IMR-90 (cell line): ENCODE measurements at places on chromosomes 1 and 21. TPM values are rescaled to one million over a fixed set of nuclear protein-coding genes. Genes with fewer than 3 reads are reported as not detected.

GRCh38 chr1:200452850-200453552 is 43.2 kb upstream of the ZNF281 start:
- no peak for DNase-seq

CLCNKA gene
- not detected in 2 replicates for total RNA-seq

- DNase-seq: no peak
Measured at GRCh38 chr1:194598098-194598497, 1411.7 kb upstream of the B3GALT2 start.

GRCh38 chr1:49050041-49050440 is 273.4 kb upstream of the BEND5 start:
- no peak for DNase-seq

GRCh38 chr1:207963427-207964194 is 52.7 kb upstream of the CD34 start:
- peak; percentile 75 for DNase-seq

GCSAML gene
- total RNA-seq: not detected in 2 replicates

RGS8 gene
- not detected in 2 replicates for total RNA-seq

AMY1C gene
- not detected in 2 replicates for total RNA-seq

- DNase-seq: peak; percentile 74
Measured at GRCh38 chr1:108107658-108108057, 92.5 kb downstream of the SLC25A24 start.

DNA sequence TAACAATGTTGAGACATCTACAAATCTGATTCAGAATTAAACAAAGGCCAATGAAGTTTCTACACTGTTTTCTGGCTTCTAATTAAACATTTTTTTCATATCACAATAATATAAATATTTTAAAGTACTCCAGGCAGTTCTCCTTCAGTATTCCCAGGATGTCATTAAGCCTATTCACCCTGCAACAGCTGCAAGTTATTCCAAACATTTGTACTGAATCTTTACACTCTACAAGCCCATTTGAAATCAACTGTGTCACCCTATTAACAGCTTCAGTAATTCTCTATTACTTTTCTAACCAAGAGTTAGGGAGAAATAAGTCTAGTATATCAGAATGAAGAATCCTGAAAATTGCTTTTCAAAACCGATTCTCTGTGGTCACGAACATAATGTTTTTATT is 124.6 kb downstream of the OLFML2B start:
- no peak for DNase-seq

DNA sequence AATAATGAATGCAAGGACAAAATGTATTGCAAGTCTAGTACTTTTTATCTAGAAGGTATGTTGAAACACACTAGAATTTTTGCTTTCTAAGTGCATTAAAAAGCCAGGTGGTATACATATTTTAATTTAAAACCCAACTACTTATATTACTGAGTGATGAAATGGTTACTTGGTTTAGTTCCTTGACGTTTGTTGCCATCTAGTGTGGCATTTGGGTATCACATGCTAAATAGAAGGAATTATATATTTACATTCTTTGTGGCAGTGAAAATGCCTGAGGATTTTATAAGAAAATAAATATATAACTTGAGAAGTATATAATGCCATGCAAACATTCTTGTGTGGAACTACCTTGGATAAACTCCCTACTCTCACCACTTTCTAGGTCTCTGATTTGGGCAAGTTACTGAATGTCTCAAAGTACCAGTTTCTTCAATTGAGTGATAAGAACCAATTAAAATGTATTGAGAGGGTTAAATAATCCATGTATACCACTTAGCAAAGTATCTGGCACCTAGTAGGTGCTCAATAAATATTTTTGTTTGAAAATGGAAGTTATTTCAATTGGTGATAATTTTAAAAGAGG is 69.6 kb downstream of the SDCCAG8 start:
- peak; percentile 82 for DNase-seq

SLFNL1 gene
- under 0.01 TPM in 2 replicates for total RNA-seq

PRAMEF7 gene
- total RNA-seq: not detected in 2 replicates
